ENCODE measurements at places on chromosomes 11 and 22.
A peak's percentile ranks its signal among the peaks of the same experiment; 100 is the strongest.

DNA sequence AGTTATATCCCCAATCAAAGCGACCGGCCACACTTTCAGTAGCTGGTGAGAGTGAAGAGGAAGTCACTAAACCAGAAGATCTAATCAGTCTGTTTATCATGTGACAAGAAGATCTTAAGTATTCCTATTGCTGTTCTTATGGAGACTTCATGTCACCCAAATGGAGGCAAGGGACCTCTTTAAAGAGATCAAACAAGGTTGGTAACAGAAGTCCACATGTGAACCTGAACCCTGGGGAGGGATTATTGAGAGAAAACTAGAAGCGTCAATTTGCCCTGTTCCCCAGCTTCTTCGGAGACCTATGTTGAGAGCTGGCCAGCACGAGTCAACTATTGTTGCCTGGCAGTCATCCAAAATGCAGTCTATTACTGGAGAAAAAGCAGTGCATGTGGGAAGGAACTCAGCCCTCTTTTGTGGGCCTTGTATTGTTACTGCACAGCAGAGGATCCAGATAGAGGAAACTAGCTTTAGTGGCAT lies 76.9 kb upstream of the CTSC start:
- DNase-seq = peak; percentile 59

DNA sequence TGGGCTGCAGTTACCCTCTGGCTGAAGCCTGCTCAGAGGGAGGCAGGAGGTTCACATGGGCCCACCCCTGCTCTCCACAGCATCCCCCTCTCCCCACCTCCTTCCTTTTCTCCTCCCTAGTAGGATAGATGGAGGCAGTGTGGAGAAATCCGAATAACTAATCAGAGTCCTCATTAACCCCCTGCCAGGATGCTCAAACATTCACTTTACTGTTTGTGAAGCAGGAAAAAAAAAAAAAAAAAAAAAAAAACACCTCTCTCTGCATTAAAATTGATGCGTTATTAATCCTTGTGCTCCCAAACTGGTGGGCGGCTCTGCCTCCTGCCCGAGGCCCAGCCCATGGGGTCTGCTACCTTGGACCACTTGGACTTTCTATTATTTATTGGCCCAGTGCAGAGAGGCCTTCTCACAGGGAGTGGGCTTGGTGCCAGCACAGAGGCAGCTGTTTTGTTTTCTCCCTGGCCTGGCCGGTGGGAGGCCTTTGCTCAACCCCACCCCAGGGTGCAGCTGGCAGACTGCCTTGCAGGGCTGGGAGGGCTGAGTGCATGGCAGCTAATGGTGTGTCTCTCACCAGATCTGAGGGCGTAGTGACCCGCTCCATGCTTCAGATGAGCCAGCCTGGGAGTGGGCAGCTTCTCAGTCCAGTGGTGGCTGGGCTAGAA lies 150.7 kb downstream of the PKNOX2 start:
- no peak for DNase-seq

DNA sequence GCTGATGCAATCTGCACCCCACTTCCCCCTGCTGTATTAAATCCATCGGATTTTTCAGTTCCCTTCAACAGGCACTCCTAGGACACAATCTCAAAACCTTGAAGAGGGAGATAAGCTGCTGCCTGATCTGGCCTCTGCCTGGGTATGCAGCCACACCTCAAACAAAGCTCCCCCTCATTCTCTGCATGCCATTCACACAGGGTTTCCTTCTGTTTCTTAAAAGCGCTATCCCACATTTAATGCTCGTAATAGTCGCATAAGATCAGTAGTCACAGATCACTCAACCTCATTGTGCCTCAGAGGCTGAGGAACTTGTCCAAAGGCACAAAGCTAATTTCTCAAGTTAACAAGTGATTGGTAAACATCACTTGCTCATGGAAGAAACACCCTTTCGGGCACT lies 34.0 kb downstream of the UQCR10 start:
- no peak for DNase-seq

- no peak for DNase-seq
Measured at GRCh38 chr22:46815896-46816731, 53.7 kb downstream of the TBC1D22A start.

- no peak for DNase-seq
Measured at GRCh38 chr11:73989156-73989555, 6.5 kb upstream of the UCP2 start.

Measured in NCI-H510A treated with DMSO at 0.1 percent for 48 hours (cell line).